Naive thymus-derived CD4-positive, alpha-beta T cell (primary cell): ENCODE measurements at places on chromosomes 7 and 10. TPM values are rescaled to one million over a fixed set of nuclear protein-coding genes. Genes with fewer than 3 reads are reported as not detected.

- H3K4me3 ChIP-seq: no peak overlapping the region
- H3K27me3 ChIP-seq: no peaks in the 10 kb centered on the region
- H3K36me3 ChIP-seq: no peaks in the 10 kb centered on the region
- peaks cover 46% of the 10 kb centered on the region for H3K4me1 ChIP-seq
Observed at GRCh38 chr10:62691336-62691735, 113.2 kb upstream of the ADO start.

DNA sequence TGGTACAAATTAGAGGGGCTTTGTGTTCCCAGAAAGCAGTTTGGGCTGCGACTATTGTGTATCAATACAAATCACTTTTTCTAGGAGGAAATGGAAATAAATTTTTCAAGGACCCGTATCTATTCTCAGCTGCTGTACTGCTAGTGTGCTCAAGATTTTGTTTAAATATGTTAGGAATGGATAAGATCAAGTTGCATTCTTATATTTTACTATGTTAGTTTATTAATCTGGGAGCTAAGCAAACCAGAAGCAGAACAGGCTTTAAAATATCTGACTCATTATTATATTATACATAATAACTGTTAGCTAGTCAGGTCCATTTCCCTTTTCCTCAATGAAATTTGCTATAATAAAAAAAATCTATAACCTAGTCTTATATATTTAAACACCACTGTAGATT is 11.1 kb upstream of the GLCCI1 start:
- no peak overlapping the region for H3K27ac ChIP-seq
- H3K36me3 ChIP-seq: no peaks in the 10 kb centered on the region
- no peaks in the 10 kb centered on the region for H3K27me3 ChIP-seq
- no peaks in the 10 kb centered on the region for H3K4me1 ChIP-seq
- no peak overlapping the region for H3K4me3 ChIP-seq

- H3K36me3 ChIP-seq: no peaks in the 10 kb centered on the region
- H3K27ac ChIP-seq: no peak overlapping the region
- H3K4me1 ChIP-seq: no peaks in the 10 kb centered on the region
- no peak overlapping the region for H3K4me3 ChIP-seq
- H3K27me3 ChIP-seq: no peaks in the 10 kb centered on the region
Observed at GRCh38 chr10:29160150-29160617, 128.7 kb upstream of the LYZL1 start.

- no peaks in the 10 kb centered on the region for H3K36me3 ChIP-seq
Observed at GRCh38 chr10:102231357-102232318, 5.5 kb downstream of the ELOVL3 start.

GRCh38 chr7:149884541-149884940 is 10.8 kb downstream of the ATP6V0E2 start:
- no peaks in the 10 kb centered on the region for H3K36me3 ChIP-seq
- no peak overlapping the region for H3K27ac ChIP-seq
- no peak overlapping the region for H3K4me3 ChIP-seq
- H3K4me1 ChIP-seq: no peaks in the 10 kb centered on the region
- no peak for DNase-seq
- no peaks in the 10 kb centered on the region for H3K27me3 ChIP-seq

GRCh38 chr10:98331885-98332284 is 63.9 kb upstream of the LOXL4 start:
- H3K27ac ChIP-seq: no peak overlapping the region
- no peak overlapping the region for H3K4me3 ChIP-seq
- H3K27me3 ChIP-seq: no peaks in the 10 kb centered on the region
- no peak for DNase-seq

- no peak overlapping the region for H3K27ac ChIP-seq
- no peaks in the 10 kb centered on the region for H3K27me3 ChIP-seq
- H3K4me3 ChIP-seq: no peak overlapping the region
Observed at GRCh38 chr10:30219971-30220751, 128.9 kb downstream of the MTPAP start.

- no peaks in the 10 kb centered on the region for H3K27me3 ChIP-seq
- H3K27ac ChIP-seq: no peak overlapping the region
- H3K4me3 ChIP-seq: no peak overlapping the region
- no peaks in the 10 kb centered on the region for H3K4me1 ChIP-seq
Observed at GRCh38 chr10:50794490-50794889, 54.8 kb downstream of the ASAH2B start.

GRCh38 chr10:131920151-131920550 is 19.3 kb downstream of the PPP2R2D start:
- no peak overlapping the region for H3K4me3 ChIP-seq
- no peaks in the 10 kb centered on the region for H3K27me3 ChIP-seq
- DNase-seq: no peak
- peaks cover 17% of the 10 kb centered on the region for H3K4me1 ChIP-seq
- H3K27ac ChIP-seq: no peak overlapping the region
- no peaks in the 10 kb centered on the region for H3K36me3 ChIP-seq

DNA sequence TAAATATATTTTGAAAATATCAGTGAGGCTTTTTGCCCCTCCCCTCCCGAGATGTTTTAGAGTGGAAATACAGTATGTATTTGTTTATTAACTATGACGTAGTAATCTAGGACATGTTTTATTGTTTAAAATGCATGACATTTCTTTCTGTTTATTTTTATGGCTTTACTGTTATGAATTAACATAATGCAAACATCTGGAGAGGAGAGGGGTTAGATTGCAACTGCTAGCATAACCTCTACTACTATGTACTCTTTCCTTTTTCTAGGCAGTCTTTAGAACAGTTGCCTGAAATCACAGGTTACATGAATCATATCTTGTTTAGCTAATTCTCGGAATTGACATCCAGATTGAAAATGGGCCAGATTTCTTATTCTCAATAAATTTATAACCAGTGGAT is 7.4 kb downstream of the BTAF1 start:
- no peaks in the 10 kb centered on the region for H3K27me3 ChIP-seq
- no peak for DNase-seq

Gene TEX36
- not detected for total RNA-seq

GRCh38 chr10:103617602-103618385 is 124.3 kb downstream of the NEURL1 start:
- DNase-seq: no peak
- H3K4me3 ChIP-seq: no peak overlapping the region
- H3K27me3 ChIP-seq: no peaks in the 10 kb centered on the region
- H3K36me3 ChIP-seq: peaks cover 11% of the 10 kb centered on the region

DNA sequence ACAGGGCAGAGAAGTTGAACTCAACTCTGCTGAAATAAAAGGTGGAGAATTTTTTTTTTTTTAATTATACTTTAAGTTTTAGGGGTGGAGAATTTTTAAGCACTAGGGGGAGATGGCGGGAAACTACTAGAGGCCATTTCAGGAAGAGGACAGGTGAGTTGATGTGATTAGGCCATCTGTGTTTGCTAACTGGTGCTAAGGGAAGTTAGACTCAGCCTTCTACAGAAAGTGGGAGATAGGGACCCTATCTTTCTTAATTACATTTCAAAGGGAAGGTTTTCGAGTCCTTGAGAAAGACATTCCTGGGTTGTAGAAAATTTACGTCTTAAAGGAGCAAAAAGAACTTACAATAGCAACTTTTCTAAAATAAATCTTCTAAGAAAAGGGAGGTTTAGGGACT is 124.8 kb downstream of the LHFPL3 start:
- no peak overlapping the region for H3K4me3 ChIP-seq
- no peaks in the 10 kb centered on the region for H3K27me3 ChIP-seq
- H3K36me3 ChIP-seq: no peaks in the 10 kb centered on the region
- no peaks in the 10 kb centered on the region for H3K4me1 ChIP-seq
